H7 (cell line): ENCODE measurements at places on chromosomes 6 and 20.

DNA sequence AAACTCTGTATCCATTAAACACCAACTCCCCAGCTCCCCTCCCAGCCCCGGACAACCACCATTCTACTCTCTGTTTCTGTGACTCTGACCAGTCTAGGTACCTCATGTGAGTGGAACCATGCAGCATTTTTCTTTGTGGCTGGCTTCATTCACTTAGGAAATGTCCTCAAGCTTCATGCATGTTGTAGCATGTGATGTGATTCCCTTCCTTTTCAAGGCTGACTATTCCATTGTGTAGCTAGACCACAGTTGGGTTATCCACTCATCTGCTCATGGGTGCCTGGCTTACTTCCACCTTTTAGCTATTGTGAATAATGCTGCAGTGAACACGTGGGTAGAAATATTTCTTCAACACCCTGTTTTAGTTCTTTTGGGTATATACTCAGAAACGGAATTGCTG, 8.8 kb upstream of the BPHL start:
- no peak for DNase-seq

GRCh38 chr6:72702421-72702820, 80.6 kb downstream of the KCNQ5 start:
- no peak for DNase-seq

DNA sequence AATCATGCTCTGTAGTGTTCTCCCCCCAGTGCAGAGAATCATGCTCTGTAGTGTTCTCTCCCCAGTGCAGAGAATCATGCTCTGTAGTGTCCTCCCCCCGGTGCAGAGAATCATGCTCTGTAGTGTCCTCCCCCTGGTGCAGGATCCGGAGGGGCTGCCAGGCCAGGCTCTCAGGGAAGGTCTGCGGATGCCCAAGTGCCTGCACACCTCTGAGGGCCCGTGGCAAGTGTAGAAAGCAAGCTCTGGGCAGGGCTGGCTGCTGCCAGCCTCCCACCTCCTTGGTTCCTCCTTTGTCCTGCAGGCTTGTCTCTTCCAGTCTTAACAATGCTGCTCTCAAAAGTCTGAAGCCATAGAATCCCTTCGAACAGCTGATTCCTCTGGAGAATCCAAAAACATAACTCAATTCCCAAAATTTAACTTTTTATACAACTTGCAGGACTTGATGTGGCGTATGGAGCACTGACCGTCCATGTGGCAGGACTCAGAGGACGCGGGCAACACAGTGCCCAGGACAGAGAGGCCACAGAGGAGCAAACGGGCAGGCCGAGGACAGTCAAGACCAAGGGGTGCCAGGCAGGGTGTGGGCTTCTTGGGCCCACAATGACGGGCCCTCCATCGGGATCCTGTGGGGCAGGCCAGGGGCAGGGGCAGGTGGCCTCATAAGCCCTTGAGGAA, 44.6 kb upstream of the BHLHE23 start:
- DNase-seq = no peak

- no peak for DNase-seq
These were observed 16.8 kb upstream of the MCM3 start for GRCh38 chr6:52301326-52301725.

DNA sequence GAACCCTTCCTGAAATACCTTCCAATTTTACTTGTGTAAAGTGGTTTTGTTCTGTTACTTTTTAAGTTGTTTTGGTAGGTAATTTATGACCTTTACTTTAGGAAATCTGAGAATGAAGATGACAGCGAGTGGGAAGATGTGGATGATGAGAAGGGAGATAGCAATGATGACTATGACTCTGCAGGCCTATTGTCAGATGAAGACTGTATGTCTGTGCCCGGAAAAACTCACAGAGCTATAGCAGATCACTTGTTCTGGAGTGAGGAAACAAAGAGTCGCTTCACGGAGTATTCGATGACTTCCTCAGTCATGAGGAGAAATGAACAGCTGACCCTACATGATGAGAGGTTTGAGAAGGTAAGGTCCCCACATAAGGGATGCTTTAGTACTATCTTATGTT, 6.6 kb upstream of the ZC2HC1B start:
- DNase-seq = no peak

DNA sequence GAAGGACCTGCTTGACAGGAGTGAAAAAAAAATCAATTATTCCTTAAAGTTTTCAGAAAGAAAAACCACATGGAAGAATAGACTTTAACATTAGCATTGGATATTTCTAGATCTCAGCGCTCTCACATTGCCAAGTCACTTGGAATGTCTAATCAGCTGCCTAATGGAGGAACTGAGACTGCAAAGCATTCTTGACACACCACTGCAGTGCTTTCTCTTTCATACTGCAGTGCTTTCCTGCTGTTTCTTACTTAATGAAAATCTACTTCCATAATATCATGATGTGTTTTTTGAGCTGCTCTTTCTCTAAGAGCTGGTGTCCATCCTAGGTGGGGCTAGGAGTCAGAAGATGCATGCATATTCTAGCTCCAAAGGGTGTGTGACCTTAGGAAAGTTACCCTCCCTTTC, 20.4 kb upstream of the MCM3 start:
- no peak for DNase-seq

- DNase-seq = no peak
These were observed 50.5 kb upstream of the THEMIS start for GRCh38 chr6:127951172-127951917.

- DNase-seq = peak; percentile 42
These were observed 8.6 kb upstream of the COMMD7 start for GRCh38 chr20:32751702-32752457.

GRCh38 chr6:3325210-3325609, 66.5 kb downstream of the PSMG4 start:
- no peak for DNase-seq

DNA sequence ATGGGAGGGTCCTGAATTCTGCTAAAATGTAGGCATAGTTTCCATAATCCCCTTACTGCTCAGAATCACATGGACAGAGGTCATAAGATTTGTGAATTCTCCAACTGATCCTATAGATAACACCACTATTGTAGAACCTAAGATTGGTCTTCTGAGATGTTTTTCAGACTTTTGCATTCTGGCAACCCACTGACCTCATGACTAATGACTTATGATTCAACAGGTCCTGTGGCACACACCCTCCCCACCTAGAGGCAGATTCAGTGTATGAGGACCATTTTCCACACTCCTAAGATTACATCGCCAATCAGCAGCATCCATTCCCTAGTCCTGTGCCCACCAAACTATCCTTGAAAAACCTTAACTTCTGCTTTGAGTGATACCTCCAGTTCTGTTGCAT, 207.2 kb downstream of the BTBD9 start:
- no peak for DNase-seq

DNA sequence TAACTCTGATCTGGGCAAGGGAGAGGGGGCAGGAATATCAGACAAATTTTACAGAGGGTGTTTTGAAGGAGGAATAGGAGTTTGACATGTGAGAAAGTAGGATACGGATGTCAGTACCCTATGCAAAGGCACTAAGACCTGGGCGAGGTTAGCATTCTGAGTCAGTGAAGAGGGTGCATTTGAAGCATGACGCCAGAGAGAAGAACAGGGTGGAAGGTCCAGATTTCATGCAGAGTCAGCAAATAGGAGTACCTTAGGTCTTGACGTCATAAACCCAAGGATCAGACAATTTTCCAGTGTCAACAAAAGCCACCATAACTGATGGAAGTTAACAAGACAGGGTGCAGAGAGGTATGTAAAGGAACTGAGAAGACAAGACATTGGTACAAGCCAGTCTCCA, 839.2 kb downstream of the KIF16B start:
- DNase-seq = no peak

DNA sequence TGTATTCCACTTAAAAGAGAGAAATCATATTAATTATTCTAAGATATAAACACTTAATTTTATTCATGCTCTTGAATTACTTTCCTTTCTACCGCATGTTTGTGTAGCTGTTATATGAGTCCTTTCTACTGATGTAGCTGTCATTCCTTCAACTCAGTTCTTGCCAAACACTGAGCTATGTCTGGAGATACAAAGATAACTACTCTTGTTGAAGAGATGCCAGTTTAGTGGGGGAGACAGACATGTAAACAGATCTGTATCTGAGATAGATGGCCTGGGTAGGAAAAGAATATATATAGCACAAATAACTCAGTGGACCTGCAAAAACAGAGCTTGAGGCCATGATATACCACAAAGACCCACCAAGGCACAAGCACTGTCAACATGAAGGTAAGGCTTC, 157.3 kb downstream of the BTBD9 start:
- DNase-seq = no peak

DNA sequence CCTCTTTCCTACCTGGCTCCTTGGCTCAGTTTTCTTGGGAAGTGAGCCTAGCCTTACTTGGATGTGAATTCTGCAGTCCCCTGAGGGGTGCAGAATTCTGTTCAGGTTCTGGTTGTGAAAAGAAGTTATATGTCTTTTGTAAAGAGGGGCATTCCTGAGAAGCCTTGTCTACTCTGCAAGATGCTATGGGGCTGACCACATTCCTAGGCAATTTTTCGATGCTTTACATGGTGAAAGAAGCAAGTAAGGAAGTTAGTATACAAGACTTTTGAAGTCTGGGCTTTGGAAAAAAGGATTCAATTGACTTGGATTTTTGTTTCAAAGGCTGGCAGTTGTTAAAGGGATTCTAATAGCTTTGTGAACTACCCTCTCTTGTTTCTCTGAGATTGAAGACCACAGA, 167.9 kb upstream of the STMND1 start:
- DNase-seq = no peak

GRCh38 chr20:37315021-37315451, 25.6 kb downstream of the MANBAL start:
- DNase-seq = no peak

DNA sequence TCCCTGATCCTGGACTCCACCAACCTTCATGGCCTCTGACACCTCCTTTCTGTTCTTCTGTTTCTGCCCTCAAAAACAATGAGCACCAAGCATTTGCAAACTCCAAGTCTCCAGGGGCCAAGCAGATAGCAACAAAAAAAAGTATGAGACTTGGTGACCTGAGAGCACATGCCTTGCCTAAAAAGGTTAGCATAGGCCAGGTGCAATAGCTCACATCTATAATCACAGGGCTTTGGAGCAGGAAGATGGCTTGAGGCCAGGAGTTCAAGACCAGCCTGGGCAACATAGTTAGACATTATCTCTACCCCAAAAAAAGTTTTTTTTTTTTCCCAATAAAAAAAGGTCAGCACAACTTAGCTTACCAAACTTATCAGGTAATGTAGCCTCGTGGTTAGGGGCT, 13.7 kb upstream of the HM13 start:
- DNase-seq = no peak

DNA sequence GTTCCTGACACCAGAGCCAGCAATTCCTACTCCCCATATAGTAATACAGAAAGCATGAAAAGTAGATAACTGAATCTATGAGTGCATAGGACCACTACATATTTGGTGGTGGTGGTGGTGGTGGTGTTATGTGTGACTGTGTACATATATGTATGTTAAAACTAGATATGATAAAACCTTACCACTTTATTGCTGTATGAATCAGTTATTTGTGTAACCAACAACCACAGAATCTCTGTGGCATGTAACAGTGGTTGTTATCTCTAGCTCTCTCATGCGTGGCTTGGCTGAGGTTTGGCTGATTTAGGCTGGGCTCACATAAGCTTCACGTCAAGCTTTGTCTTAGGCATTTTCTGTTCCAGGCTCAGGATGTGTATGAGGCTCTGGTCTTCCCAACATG, 55.7 kb downstream of the PLCB1 start:
- no peak for DNase-seq

DNA sequence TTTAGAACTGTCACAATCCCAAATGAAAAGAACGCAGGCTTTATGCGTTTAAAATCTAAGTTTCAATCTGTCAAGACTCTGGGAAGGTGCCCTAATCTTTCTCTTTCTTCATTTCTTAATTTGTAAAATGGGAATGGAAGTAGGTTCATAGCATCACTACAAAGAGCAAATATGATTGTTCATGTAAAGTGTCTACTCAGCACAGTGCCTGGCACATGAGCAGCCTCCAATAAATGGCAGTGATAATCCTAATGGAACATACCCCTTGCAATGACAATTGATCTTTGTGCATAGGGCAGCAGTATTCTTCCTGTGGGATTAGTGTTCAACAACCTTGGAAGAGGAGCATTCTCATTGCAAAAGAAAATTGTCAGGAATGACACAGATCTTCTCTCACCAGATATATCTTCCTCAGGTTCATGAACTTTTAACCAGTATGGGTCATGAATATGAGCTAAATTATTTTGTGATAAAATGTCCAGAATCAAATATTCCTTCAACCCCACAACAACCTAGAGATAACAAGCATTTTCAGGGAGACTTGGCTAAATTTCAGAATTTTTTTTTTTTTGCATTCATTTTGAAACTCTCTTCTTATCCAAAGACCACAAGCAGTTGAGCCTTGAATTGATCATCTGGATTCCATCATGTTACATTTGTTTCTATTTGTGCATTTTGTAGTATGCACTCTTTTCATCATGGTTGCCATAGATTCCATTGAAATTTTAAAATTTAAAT, 149.1 kb downstream of the TBX18 start:
- no peak for DNase-seq

DNA sequence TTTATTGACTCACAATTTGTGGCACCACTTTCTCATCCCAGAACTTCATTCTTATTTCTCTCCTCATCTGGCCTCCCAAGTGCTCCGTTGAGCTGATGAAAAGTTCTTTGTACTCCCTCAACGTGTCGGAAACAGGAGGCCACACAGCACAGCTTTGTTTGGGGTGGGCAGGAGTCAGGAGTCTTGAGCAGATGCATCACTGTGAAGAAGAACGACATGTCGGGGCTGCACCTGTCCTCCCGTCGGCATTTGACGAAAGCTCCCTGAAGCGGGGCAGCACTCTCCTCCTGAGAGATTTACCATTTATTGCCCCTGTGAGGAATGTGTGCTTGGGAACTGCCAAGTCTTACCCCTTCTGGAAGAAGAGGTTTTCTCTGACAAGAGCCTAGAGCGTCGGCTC, 28.1 kb downstream of the TAF8 start:
- no peak for DNase-seq

- peak; percentile 55 for DNase-seq
These were observed 112.6 kb downstream of the TMEM170B start for GRCh38 chr6:11650025-11650696.

GRCh38 chr6:154842833-154843232, 109.6 kb downstream of the SCAF8 start:
- DNase-seq = no peak

- DNase-seq = peak; percentile 66
These were observed 11.5 kb downstream of the GNL1 start for GRCh38 chr6:30544666-30545272.

DNA sequence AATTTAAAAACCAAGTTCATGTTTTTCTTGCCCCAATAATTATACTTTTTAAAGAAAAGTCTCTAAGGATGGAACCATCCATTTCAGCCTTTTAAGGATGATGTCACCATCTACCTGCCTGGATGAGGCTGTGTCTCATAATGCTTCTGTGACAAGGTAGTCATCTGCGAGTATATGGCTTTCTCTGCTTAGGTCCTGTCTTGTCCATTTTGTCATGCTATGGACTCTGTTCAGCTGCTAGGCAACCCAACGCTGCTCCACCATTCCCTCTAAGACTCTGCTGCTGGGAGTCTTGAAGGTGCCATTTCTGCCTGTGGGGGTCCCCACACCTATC, 459.8 kb upstream of the RUNX2 start:
- no peak for DNase-seq

- no peak for DNase-seq
These were observed 119.4 kb upstream of the ARMC2 start for GRCh38 chr6:108728826-108729225.
